ENCODE measurements at places on chromosomes 7 and 10.

DNA sequence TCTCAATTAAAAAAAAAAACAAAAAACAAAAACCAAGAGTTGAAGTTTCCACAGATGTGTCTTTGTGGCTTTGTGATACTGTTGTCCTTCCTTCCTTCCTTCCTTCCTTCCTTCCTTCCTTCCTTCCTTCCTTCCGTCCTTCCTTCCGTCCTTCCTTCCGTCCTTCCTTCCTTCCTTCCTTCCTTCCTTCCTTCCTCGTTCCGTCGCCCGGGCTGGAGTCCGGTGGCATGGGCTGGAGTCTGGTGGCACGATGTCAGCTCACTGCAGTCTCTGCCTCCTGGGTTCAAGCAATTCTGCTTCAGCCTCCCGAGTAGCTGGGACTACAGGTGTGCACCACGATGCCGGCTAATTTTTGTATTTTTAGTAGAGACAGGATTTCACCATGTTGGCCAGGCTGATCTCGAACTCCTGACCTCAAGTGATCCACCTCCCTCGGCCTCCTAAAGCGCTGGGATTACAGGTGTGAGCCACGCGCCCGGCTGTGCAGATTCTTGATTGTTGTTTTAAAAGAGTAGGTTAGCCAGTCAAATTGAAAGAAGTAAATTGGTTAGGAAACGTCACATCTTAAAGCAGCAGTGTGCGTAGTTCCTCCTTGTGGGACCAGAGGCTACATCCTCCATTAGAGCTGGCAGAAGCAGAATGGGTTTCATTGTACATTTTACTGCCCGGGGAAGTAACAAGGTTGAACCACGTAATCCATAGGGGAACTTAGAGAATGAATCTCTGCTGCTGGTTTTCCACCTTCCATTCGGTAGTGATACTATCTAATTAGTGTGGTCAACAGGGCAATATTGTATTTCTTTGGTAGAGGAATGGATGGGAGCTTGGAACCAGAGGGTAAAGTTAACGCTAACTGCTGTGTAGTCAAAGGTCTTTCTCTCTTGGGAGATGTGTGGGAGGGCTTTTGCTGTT is 20.6 kb downstream of the DNAJB6 start:
- DNase-seq: no peak

DNA sequence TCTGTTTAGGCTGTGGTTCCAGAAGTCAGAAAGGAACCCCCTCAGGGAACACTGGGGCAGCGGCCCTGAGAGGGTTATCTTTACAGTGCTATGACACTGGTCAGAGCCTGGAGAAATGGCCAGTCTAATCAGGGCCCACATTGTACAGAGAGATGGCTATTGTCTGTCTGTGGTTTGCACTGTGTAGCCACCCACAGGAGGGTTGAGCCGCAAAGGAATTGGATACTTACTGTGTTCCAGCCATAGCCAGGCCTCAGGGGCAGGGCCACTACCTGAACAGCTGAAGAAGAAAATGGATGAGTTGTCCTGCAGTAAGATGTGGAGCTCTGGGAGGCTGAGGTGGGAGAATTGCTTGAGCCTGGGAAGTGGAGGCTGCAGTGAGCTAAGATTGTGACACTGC is 47.5 kb upstream of the PODXL start:
- no peak for DNase-seq

- DNase-seq: no peak
Observed at GRCh38 chr7:91263384-91264045, 718 bp upstream of the FZD1 start.

DNA sequence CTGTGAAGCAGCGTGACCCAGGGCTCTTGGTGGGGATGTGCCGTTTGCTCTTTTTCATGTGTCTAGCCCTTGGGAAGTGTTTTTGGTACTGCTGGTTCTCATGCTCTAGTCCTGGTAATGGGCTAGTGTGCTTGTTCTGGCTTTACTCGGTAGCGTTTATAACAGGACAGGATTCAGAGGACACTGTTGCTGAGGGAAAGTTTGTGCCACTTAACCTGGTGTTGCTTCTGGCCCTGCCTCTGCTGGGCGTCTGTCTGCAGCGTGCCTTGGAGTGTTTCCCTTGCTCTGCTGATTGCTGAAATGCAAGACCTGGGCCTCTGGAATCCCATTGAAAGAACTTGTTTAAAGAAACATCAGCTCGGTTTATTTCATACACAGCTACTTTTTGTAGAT is 35.0 kb downstream of the INPP5A start:
- DNase-seq: no peak

DNA sequence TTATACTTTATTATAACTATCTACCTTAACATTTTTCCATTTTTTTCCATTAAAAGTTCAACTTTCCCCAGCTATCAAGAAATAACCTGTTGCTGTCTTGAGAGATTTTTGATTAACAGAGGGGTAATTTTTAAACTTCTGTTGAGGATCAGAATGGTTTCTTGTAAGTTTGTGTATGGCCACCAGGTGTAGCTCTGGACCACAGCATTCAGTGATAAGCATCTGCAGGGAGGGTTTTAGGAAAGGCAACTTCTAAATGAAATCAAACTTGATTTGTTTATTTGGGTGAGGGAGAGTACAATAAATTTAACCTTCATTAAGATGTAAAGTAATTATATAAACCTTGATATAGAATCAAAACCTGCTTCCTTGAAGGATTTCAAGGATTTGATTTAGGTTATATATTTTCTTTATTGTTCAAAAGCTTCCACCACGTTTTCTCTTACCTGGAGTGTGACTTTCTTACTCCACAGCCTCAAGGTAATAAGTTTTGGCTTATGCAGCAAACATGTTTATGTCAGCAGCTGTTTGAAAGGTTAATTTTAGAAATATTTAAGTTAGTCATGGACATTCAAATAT is 153.3 kb downstream of the STK31 start:
- no peak for DNase-seq

DNA sequence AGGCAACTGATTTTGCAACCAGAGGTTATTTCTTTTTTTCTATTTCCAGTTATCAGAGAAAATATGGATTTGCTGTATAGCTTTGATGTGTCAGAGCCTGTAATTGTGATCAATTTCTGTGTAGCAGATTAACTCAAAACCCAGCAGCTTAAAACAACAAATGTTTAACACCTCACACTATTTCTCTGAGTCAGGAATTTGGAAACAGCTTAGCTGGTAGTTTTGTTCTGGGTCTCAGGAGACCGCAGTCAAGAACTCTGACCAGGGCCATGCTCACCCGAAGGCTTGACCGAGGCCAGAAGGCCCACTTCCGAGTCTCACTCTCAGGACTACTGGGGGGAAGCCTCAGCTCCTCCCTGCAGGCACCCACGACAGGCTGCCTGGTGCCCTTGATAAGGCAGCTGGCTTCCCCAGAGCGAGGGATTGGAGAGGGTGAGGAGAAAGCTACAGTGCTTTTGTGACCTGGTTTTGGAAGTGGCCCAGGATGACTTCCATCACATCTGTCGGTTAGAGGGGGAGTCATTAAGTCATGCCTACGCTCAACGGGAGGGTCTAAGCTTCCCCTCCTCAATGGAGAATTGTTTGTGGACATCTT is 105.7 kb upstream of the SHH start:
- DNase-seq: no peak

- DNase-seq: no peak
Observed at GRCh38 chr10:95706990-95707389, 13.3 kb upstream of the TCTN3 start.

DNA sequence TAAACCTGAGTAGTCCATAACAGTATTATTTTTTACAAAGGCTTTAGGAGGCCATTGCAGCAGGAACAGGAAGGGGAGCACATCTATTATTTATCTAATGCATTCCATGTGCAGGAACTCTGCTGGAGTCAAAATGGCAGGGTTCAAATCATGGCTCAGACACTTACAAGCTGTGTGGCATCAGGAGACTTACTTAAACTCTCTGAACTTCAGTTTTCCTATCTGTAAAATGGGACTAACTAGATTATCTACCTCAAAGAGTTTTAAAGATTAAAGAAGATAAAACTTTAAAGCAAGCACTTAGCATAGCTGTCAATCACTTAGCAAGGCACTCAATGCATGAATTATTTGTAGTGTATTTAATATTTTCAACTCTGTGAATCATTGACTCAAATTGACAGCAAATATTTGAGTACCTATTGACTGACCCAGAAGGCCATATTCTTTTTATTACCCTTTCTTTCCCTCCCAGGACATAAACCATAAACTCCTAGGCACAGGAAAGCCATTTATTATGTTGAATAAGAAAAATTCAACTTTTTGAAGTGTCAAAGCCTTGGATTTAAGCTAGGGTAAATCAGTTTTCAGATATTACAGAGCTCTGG is 115.8 kb upstream of the FAM204A start:
- DNase-seq: no peak

Measured in stimulated activated CD8-positive, alpha-beta memory T cell treated with anti-CD3 and anti-CD28 coated beads, Interleukin-15, amount 100 ng/mL, for 48 hours (primary cell).